ENCODE measurements at places on chromosomes 12 and 14. TPM values are rescaled to one million over a fixed set of nuclear protein-coding genes. Genes with fewer than 3 reads are reported as not detected.

Gene NFE2
- total RNA-seq = 1.2 TPM

Gene RNFT2
- 2.3 TPM for total RNA-seq

Gene GLIPR1L2
- total RNA-seq = 0.72 TPM

Gene AP1G2
- 4.0 TPM for total RNA-seq

Gene PSMC1
- 154 TPM for total RNA-seq

Gene AMDHD1
- total RNA-seq = 0.63 TPM

Gene LBHD2
- total RNA-seq = not detected

Gene EVL
- 14.4 TPM for total RNA-seq

Gene DUSP16
- 5.9 TPM for total RNA-seq

Gene CCDC38
- total RNA-seq = not detected
